HCT116 (cell line): ENCODE measurements at places on chromosomes 13 and 19.
A peak's percentile ranks its signal among the peaks of the same experiment; 100 is the strongest.

DNA sequence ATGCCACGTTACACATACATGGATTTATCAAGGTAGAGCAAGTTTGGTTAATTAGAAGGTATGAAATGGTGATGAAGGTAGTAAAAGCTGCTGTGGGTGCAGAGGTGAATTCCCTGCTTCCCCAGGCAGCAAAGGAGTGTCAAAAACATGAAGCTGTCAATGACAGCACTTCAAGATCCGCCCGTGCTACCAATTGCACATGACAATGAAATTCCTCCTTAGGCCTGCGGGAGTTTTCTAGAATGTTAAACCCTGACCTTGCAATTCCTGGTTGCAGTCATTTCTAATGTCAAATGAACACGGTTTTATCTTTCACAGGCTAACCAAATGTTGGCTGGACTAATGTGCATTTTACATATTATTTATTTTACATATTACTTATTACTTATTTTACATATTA is 67.7 kb upstream of the LSM14A start:
- DNase-seq: no peak

GRCh38 chr13:31236211-31236786 is 36.5 kb downstream of the B3GLCT start:
- DNase-seq: peak; percentile 15

DNA sequence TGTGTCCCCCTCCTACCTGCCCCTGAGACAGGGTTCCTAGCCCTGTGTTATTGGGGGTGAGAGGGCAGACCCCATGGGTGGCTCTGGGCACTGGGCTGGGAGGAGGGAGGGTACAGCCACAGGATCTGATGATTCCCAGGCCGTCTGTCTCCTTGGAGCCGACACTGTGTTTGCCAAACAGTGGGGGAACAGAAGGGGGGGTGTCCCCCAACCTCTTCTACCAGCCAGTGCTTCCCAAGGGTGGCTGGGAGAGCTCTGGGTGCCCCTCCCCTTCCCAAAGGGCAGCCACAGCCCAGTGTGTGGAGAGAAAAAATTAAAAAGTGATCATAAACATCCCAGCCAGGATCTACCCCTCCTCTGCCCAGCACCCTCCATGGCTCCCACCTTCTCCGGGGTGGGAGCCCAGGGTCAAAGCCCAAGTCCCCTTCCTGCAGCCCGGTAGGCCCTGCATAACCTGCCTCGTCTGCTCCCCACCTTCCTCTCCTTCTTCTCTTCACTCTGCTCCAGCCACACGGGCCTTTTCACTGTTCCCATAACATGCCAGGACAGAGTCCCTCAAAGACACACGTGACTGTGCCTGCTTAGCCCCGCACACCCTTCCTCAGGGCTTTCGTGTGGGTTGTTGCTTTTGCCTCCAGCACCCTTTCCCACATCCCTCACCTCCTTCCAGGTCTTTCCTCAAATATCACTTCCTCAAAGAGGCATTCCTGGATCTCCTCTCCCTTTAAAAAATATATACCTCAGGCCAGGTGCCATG is 1.4 kb upstream of the PLIN4 start:
- DNase-seq: no peak

GRCh38 chr13:26772531-26772930 is 11.9 kb upstream of the GPR12 start:
- DNase-seq: no peak

- no peak for DNase-seq
Observed at GRCh38 chr13:48573213-48574007, 40.5 kb upstream of the RCBTB2 start.

GRCh38 chr13:100566543-100566942 is 22.0 kb downstream of the GGACT start:
- no peak for DNase-seq

DNA sequence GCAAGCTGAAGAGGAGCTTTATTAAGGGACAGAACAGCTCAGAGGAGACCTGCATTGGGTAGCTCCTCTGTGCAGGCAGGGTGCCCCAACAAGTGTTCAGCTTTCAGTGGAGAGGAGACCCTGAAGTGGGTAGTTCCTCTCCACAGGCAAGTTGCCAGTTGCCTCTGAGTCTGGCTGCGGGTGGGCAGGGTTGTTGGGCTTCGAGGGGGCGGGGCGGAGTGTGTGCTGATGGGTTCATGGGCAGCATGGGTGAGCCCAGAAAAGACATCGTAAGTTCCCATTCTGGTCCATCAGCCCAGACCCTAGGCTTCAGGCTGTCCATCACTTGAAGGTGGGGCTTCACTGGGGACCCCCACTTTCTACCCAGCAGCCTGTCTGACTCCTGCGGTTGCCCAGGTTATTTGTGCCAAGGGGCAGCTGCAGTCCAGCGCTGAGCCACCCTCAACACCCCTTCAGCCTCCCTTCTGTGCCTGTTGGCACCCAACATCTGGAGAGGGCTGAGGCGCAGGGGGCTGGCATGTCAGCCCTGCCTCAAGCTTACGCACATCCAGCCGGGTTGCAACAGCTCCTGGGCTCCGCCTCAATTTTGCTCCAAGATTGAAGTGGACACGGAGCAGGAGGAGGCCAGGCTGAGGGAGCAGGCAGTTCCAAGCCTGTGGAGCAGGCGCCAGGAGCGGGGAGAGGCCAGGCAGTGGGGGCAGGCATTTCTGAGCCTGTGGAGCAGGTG is 350.5 kb upstream of the PCDH20 start:
- no peak for DNase-seq

- DNase-seq: peak; percentile 79
Observed at GRCh38 chr19:47729468-47729798, 15.9 kb upstream of the NOP53 start.

DNA sequence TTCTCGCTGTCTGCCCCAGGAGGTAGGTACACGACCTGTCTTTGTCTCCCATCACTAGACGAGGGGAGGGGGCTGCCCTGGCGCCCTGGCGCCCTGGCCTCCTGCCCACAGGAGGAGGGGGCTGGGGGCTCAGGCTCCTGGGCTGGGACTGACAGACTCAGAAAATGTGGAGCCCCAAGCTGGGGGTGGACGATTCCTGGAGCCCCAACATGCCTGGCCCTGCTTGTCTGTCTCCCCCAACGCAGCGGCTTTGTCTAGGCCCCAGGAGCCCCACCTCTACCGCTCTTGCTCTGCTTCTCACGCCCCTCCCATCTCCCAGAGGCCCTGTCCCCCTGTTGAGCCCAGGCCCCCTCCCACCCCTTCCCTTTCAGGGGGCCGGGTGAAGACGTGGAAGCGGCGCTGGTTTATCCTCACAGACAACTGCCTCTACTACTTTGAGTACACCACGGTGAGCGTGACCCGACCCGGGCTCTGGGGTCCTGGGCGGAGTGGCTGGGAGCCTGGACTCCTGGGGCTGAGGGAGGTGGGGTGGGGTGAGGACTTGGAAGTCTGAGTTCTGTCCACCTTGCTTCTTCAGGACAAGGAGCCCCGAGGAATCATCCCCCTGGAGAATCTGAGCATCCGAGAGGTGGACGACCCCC is 8.6 kb downstream of the CYTH2 start:
- DNase-seq: no peak

DNA sequence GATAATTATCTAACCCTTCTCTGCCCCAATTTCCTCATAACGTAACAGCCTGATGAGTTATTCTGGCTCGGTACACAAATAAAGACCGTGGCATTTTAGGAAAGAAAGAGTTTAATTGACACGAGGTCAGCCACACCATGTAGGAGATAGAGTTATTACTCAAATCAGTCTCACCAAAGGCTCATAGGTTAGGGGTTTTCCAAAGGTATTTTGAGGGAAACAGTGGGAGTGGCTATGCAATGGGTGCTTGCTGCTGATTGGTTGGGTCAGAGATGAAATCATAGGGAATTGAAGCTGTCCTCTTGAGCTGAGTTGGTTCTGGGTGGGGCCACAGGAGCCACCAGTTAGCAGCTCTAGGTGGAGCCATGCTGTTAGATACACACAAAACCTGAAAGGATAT is 137.5 kb downstream of the FREM2 start:
- no peak for DNase-seq

DNA sequence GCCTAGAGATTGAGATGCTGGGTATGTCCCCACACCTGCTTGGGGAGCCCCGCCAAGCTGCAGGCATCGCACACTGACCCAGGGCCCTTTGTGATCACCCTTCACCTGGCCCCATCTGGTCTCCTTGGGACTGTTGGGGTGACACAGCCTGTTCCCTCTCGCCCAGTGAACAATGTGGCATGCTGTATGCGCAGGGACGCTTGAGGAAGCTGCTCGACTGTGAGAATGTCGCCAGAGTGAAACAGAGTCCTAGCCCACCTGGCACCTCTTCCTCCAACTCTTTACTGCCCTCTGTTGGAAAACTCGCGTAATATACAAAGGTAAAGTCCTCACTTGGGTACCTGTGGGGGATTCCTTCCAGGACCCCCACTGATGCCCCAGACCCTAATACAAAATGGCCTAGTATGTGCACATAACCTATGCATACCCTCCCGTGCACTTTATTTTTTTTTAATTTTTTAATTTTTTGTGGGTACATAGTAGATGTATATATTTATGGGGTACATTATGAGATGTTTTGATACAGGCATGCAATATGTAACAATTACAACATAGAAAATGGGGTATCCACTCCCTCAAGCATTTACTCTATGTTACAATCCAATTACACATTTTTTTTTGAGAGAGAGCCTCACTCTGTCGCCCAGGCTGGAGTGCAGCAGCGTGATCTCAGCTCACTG is 9.0 kb downstream of the BLOC1S3 start:
- no peak for DNase-seq

- no peak for DNase-seq
Observed at GRCh38 chr19:48329167-48329891, 4.0 kb downstream of the EMP3 start.

- DNase-seq: no peak
Observed at GRCh38 chr13:39892721-39893685, 237.5 kb downstream of the COG6 start.

DNA sequence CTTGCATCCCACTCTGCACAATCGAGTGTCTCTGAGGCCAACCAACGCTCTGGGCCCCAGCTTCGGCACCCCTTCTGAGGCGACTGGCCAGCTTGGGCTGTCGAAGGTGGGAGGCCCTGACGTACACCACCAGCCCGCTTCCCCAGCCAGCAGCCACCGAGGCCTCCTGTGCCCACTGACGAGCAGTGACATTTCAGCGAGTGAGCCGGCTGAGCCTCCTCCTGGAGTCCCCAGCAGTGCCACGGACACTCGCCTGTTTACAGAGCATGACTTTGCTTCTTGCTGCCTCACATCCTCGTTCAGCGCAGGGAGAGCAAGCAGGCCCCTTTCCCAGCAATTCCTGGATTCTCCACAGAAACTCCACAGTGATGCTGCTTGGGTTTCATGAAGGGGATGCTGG is 240.2 kb upstream of the MAB21L1 start:
- DNase-seq: no peak

DNA sequence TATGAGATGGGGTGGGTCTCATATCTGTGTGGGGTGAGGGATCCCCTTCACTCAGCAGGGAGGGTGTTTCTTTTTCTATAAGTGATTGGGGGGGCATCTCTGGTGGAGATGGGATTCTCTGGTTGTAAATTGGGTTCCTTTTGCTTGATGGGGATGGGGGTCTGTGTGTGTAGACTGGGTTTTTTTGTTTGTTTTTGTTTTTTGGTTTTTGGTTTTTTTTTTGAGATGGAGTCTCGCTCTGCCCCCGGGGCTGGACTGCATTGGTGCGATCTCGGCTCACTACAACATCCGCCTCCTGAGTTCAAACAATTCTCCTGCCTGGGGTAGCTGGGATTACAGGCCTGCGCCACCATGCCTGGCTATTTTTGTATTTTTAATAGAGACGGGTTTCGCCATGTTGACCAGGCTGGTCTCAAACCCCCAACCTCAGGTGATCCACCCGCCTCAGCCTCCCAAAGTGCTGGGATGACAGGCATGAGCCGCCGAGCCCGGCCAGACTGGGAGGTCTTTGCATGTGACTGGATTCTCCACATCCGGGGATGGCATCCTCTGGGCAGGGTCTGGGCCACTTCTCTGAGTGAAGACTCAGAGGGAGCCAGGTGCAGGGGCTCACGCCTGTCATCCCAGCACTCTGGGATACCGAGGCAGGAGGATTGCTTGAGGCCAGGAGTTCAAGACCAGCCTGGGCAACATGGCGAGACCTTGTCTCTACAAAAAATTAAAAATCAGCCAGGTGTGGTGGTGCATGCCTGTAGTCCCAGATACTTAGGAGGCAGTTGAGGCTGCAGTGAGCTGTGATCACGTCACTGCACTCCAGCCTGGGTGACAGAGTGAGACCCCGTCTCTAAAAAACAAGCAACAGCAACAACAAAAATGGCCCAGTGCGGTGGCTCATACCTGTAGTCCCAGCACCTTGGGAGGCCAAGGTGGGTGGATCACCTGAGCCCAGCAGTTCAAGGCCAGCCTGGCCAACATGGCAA is 799 bp downstream of the MYBPC2 start:
- no peak for DNase-seq

- DNase-seq: peak; percentile 27
Observed at GRCh38 chr13:110616103-110617101, 1.1 kb downstream of the NAXD start.

- no peak for DNase-seq
Observed at GRCh38 chr19:39845172-39845571, 1.0 kb downstream of the FBL start.

GRCh38 chr13:107838588-107839161 is 376.7 kb downstream of the LIG4 start:
- DNase-seq: no peak

GRCh38 chr19:14767466-14767971 is 10.8 kb downstream of the ADGRE2 start:
- no peak for DNase-seq

DNA sequence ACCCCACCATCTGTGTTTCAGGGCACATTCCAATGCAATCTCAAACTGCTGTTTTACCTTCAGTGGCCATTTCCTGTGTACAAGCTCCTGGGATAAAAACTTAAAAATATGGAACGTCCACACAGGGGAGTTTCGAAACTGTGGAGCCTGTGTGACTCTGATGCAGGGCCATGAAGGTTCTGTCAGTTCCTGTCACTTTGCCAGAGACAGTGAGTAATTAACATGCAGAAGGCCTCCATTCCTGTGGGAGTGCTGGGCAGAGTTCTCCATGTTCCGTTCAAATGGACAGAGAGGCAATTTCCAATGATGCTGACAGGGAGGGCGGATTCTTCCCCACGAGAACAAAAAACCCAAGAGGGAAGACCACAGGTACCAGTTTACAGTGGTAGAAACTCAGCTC is 24.4 kb downstream of the WDR88 start:
- no peak for DNase-seq

DNA sequence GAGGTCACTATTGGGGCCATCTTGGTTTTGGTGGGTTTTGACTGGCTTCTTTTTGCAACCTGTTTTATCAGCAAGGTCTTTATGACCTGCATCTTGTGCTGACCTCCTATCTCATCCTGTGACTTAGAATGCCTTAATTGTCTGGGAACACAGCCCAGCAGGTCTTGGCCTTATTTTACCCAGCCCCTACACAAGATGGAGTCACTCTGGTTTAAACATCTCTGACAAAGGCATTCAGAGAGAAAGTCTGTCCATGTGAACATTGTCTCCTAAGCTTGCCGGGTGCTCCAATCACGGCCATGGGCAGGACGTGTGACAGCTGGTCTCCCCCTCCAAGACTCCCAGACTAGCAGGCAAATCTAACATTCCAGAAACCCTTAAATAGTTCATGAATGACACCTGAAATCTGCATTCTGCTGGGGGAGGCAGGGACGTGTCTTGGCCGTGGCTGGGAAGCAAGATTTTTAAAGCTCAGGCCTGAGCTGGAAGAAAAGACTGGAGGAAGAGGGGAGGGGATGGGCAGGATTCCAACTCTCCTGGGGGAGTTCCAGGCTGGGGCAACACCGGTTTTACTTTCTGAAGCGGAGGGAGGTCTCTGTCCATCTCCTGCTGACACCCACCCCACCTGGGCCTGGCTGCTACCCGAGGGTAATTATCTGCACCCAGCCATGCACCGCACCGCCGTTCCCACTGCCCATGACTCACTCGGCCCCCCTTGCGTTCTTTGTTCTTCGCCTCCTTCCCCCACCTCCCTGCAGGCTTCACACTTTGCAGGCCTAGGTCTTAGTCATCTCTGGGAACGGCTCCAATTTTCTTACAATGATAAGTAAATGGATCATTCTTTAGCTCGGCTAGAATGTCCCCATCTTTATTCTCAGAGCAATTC is 11.6 kb upstream of the OR1M1 start:
- DNase-seq: peak; percentile 97
